DMS53 (cell line): ENCODE measurements at places on chromosomes 4 and X.
A peak's percentile ranks its signal among the peaks of the same experiment; 100 is the strongest.

- no peak for DNase-seq
Observed at GRCh38 chr4:110372485-110372884, 103.5 kb upstream of the ENPEP start.

- peak; percentile 92 for DNase-seq
Observed at GRCh38 chrX:41384051-41384705, 50.2 kb downstream of the DDX3X start.

- DNase-seq: no peak
Observed at GRCh38 chr4:110008540-110008939, 95.9 kb downstream of the EGF start.

DNA sequence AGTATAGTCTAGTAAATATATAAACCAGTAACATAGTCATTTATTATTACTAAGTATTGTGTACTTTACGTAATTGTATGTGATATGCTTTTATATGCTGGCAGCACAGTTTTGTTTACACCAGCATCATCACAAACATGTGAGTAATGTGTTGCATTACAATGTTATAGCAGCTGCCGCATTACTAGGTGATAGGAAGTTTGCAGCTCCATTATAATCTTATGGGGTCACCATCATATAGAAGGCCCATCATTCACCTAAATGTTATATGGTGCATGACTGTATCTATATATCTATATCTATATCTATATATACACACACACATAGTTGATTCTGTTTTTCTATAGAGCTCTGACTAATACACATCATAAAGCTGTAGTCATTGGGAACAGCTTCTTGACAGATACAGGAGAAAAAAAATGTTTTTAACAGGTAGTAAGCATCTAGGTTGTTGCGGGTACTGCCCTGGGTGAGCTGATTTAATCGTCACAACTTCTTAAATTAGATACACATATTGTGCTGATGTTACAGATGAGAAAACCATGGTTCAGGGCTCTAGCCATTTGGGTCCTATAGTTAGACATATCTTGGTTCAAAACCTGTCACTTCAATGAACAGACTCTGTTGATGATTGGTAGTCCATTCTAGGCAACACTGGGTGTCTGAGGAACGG, 77.9 kb downstream of the CLNK start:
- DNase-seq: no peak

- DNase-seq: no peak
Observed at GRCh38 chr4:83440148-83440814, 15.3 kb downstream of the HELQ start.

- no peak for DNase-seq
Observed at GRCh38 chr4:110046588-110047049, 133.9 kb downstream of the EGF start.

DNA sequence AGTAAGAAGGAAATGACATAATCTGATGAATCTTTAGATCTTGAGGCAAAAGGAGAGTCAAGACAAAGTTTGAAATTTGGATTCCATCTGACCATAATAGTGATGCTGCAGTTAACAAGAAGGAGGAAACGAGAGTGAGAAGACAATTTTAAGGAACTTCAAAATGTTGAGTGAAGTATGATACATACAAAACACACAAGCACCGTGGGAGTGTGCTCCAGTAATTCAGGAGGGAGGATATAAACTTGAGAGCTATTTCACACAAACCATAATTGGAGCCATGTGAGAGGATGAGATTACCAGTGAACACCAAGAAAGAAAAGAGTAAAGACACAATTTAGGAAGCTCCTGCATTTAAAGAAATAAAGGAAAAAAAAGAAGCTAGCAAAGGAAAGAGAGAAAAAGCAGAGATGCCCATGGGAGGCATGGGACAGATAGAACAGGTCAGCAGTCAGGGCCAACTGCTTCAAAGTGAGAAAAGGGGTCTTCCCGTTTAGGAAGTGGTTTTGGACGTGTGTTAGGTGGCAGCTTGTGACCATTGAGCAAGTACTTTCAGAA, 150.7 kb upstream of the SLC7A11 start:
- DNase-seq: no peak

DNA sequence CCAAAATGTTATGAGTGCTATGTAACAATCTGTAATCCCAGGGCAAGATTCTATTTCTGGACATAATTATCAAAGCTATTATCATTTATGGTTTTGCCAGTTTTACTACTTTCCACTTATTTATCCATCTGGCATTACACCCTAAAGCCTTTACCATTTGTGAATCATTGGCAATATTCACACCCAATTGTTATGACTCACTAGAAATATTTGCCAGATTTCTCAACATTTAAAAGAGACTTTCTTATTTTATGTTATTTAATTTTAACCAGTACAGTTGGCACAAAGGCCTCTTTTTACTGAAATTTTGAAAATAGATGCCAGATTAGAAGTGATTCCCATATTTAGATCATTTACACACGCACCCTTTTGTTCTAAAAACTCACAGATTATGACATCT, 242.7 kb upstream of the WDFY3 start:
- no peak for DNase-seq

DNA sequence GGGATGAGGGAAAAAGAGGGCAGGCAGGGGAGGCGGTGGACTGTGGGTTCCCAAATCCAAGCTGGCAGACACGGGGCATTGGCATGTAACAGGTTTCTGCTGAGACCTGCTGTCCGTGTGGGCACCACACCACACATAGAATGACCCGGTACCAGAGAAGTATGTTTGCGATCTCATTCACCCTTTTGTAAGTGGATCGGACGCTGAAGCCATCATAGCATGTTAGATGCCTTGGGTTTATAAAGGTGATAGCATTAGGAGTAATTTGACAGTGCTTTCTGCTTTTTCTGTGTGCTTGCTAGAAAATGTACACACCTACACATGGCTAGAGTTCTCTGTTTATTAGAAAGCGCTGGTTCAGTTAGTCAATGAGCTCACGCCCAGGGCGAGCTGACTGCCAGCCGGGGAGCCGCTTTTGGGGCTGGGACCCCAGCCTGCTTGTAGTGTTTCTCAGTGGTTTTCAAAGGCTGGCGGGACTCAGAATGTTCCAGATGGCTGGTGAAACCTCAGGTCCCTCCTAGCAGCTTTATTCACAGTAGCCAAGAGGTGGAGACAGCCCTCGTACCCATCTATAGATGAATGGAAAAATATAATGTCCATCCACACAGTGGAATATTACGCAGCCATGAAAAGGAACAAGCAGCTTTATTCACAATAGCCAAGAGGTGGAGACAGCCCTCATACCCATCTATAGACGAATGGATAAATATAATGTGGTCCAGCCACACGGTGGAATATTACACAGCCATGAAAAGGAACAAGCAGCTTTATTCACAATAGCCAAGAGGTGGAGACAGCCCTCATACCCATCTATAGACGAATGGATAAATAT, 579 bp downstream of the IL3RA start:
- DNase-seq: no peak

DNA sequence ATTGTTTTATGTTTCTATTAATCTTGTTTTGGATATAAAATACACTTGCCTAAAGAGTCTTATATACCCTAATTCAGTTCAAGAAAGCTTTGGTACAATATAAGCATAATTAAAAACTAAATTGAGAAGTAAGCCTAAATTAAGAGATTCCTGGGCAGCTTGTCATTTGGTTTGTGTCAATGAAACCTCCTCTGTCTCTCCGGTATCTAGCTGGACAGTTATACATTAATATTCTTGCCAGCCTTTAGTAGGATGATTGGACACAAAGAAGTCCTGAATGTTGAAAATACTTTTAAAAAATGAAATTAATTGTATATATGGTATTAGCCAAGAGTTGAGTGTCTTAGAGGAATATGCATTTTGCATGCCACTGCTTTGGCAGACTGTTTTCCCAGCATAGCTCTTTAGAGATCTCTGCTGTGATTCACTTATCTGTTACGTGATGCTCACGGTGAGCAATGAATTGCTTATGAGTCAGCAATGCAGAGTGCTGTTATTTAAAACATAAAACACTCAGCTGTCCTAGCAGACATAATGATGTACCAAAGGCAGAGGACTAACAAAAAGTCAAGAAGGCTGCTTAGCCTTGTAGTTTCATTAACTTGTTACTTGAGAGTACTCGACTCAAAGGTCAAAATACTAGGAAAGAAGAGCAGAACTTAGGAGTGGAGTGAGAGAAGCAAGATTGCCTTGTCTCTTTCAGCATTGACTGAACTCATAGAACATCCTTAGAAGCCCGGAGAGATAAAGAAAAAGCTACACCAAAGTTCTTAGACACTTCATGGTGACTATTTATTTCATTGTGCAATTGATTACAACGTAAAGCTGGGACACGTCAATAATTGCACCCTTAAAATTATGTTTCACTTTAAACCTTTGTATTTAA, 1296.1 kb upstream of the PCDH7 start:
- DNase-seq: peak; percentile 63

GRCh38 chr4:168387091-168387490, 68.5 kb upstream of the DDX60 start:
- no peak for DNase-seq

GRCh38 chr4:56981795-56982201, 3.1 kb downstream of the POLR2B start:
- DNase-seq: no peak

- no peak for DNase-seq
Observed at GRCh38 chr4:177128306-177128705, 181.4 kb upstream of the NEIL3 start.

GRCh38 chr4:41683326-41683725, 65.2 kb downstream of the PHOX2B start:
- DNase-seq: no peak

DNA sequence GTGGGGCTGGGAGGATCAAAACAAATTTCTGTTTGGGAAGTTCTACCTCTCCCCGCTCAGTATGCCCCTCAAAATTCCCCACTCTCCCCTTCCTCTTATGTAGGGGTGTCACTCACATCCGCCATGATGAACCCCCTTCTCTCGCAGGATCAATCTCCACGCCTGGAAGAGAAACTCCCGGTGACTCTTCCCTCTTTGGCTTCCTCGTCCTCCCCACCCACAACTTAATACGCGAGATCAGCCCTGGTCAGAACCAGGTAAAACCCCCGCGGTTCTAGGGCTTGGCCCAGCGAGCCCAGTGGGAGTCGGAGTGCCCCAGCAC, 427 bp downstream of the LAMTOR3 start:
- DNase-seq: peak; percentile 40

GRCh38 chr4:5465956-5466355, 242.4 kb downstream of the EVC2 start:
- DNase-seq: no peak

DNA sequence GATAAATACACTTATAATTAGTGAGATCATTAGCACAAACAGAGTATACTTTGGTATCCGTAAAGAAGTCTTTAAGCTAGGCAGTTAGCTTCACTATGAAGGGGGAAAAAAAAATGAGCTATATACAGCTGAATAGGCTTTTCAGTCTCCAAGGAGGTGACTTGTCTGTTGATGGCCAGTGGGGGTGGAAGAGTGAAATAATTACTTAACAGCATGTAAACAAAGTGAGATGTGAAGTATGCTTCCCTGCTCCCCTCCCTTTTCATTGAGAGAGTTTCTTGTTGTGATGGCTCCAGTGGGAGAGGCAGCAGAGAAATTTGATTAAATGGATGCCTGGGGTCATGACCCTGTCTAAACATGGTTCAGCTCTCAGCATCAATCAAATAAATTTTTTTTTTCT, 180.9 kb downstream of the DACH2 start:
- peak; percentile 3 for DNase-seq

DNA sequence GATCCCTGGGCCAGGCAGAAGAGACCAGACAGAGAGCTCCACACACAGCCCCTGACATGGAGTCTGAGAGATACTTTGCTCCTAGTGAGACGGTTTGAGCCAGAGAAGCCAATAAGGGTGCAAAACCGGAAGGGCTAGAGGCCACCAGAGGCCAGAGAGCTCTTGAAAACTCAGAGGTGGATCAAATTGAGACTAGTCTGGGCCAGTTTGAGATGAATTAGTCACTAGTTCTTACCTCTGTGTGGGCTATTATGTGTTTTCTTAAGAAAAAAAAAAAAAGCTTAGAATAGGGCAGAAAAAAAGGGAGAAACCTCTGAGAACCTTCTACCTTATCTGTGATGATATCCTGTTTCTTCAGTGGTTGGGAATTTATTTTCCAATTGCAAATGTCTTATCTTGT, 110.4 kb upstream of the EDNRA start:
- DNase-seq: peak; percentile 85

DNA sequence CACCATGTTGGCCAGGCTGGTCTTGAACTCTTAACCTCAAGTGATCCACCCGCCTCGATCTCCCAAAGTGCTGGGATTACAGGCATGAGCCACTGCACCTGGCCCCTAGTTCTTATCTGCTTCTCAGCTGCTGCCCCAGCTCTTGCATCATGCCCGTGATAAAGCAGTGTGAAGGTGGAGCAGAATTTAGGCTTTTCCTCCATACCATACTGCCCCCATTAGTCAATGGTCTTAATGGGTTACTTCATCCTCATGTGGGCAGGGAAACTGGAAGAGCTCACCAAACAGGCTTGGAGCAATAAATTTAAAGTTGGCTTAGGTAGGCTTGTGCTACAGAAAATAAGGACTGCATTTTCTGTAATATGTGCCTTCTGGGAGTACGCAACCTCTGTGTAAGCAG, 636.9 kb upstream of the BOD1L1 start:
- peak; percentile 64 for DNase-seq

DNA sequence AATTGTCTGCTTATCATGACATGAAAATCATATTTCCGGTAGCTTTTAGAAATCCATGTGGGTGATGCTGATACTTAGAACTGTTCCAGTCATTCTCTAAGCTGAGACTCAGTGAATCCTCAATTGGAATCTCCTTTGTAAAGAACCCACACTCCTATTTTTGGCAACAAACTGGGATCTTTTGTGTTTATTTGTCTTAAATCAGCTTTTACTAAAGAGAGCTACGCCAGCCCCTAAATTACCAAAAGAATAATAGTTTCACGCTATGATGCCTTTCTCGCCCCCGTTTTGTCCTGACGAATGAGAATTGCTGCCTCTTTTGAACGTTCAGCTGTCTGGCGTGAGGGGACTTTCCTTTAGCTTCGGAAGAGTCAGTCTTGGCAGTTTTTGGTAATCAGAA, 195.9 kb downstream of the SHOX start:
- no peak for DNase-seq

GRCh38 chr4:72205298-72205697, 173.5 kb downstream of the NPFFR2 start:
- DNase-seq: no peak

DNA sequence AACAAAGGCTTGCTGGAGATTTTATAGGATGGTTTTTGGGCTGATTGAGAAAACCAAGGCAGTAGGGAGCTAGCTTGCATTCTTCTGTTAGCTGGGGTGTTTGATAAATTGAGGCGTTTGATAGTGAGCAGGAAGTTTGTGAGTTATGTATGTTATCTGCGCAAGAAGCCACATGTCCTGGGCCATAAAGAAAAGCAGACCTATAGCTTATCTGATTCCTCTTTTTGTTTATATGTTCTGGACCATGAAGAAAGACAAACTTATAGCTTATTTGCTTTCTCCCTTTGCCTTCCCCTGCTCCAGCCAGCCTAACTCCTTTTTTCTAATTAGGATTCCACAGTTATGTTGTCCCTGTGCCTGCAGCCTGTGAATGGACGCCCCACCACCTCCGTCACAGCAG, 9.2 kb downstream of the HNRNPH2 start:
- no peak for DNase-seq
